ENCODE measurements at places on chromosomes 16 and 17.
A peak's percentile ranks its signal among the peaks of the same experiment; 100 is the strongest.

- no peak for DNase-seq
Measured at GRCh38 chr17:43543771-43544575, 2.2 kb downstream of the ETV4 start.

- no peak for DNase-seq
Measured at GRCh38 chr16:49928176-49929041, 72.5 kb upstream of the ZNF423 start.

DNA sequence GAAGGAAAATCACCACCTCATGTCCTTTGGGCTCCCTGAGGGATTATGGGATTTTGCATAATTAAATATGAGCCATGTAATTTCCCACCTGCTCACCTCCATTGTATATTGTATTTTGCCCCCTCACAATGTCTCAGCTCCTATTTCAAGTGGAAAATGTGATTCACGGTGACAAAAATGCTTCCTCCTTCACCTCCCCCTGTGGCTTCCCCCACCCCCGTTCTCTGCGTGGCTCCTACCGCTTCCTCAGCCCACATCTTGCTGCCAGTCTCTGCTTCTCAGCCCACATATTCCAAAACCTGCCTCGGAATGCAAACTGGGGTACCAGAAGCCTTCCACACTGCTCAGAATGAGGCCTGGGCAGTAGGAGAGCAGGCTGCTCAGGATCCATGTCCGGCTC, 394.5 kb upstream of the C16orf82 start:
- DNase-seq, result no peak

GRCh38 chr17:8470447-8471047, 34.9 kb downstream of the NDEL1 start:
- no peak for DNase-seq

GRCh38 chr17:57682701-57683100, 62.4 kb downstream of the CCDC182 start:
- no peak for DNase-seq

GRCh38 chr17:73156887-73157520, 7.8 kb upstream of the SSTR2 start:
- no peak for DNase-seq

- DNase-seq, result no peak
Measured at GRCh38 chr17:66652840-66653507, 181.9 kb upstream of the CACNG5 start.

GRCh38 chr16:31718998-31719397, 154.6 kb upstream of the ZNF267 start:
- DNase-seq, result no peak

DNA sequence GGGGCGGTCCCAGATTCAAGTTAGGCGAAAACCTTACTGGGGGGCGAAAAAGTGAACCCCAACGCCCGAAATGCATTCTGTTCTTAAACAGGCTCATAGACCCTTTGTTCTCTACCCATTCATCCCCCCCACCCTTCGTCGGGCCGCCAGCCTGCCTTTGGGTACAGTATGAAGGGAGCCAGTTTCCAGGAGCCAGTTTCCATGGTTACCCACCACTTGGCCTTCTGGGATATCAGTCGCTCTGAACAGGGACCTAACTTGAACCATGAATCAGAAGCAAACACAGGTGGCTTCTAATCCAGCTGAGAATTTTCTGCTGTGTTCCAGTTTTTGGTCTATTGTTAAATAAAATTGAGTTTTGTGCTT, 532 bp downstream of the DHX40 start:
- DNase-seq, result peak; percentile 45

- DNase-seq, result no peak
Measured at GRCh38 chr17:42246515-42246914, 29.7 kb downstream of the STAT5B start.

- no peak for DNase-seq
Measured at GRCh38 chr17:65182233-65182632, 45.1 kb downstream of the RGS9 start.

DNA sequence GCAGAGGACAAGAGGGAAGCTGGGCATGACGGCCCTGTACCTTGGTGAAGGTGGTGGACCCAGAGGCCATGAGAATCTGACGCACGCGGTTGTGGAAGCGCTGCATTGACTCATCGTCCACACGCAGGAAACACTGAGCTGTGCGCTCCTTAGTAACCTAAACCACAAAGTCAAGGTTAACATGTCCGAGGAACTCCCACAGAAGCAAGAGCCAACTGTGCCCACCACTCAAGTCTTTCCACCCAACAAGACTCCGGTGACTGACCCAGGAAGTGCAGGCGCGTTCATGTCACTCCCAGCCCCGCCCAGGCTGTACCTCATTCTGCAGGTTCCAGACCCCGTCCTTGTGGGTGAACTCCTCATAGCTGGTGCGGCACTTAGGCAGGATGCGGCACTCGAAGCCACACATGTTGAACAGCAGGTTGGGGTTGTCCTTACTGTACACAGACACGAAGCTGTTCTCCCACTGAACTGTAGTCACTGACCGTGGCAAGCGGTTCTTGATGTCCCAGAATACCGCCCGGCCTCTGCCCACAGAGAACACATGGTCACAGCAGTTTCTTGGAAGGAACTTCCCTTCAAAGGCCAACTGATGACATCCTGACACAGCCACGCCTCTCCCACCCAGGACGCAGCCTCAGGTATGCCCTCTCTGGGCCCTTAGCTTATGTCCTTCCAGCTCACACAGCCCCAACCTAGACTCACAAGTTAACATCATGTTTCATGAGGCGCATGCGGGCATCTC, 11.5 kb downstream of the PRPF8 start:
- DNase-seq, result no peak

GRCh38 chr17:45743626-45744326, 40.3 kb upstream of the CRHR1 start:
- no peak for DNase-seq

DNA sequence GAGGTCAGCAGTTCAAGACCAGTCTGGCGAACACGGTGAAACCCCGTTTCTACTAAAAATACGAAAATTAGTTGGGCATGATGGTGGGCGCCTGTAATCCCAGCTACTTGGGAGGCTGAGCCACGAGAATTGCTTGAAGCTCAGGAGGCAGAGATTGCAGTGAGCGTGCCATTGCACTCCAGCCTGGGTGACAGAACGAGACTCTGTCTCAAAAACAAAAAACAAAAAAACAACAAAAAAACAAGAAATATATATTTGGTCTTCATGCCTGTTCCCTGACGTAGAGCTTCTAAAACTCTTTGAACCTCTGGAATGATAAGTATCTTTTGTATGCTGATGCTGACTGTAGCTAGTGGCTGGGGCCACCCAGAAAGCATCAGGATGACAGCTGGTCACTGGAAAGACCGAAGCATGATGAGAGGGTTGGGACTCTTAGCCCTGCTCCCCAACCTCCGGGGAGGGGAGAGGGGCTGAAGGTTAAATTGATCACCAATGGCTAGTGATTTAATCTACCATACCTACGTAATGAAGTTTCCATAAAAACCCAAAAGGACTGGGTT, 54.8 kb downstream of the TEX14 start:
- DNase-seq, result no peak

DNA sequence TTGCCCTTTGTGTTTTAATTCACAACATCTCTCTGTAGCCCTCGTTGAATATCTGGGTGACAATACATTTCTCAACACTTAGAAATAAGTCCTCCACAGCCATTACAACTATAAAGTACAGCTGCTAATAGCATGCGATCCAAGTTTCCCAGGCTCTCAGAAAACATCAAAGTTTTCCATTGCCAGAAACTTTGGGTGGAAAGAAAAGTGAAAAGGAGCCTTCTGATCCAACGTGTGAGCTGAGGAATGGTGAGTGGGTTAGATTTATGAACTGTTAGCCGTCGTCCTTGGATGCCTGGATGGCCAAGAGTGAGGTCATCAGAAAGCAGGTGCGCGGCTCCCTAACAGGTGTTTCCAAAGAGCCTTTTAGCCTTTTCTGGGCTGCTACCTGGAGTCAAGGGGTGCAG, 258.0 kb downstream of the PMP22 start:
- no peak for DNase-seq

GRCh38 chr16:4316108-4316863, 419 bp downstream of the GLIS2 start:
- no peak for DNase-seq

DNA sequence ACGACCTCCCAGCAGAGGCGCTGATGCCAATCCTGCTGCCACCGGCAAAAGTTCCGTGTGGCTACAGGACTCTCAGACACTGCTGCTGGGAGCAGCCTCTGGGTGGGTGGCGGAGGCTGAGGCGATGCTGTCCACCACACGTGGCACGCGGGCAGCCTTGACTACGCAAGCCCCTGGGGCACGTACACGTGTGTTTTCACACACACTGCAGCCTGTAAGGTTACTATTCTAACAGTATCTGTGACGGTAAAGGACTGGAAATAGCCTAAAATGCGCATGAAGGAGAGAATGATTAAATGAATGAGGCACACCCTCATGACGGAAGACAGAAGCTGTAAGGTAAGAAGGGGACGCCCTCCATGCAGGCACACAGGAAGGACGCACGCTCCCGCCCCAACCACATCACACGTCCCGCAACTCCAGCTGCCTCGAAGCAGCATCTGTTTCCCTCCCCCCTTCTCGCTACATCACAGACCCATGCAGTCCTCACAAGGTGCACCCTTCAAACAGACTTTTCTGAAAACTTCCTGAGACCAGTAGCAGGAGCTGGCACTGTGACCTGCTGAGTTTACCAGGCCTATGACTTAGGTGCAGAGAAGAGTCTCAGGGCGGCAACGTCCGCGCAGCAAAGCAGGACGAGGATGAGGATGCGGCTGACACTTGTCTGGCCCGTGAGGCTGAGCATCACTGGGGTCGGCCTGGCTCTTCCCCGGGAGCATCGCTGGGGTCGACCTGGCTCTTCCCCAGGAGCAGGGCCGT, 28.7 kb upstream of the FASN start:
- no peak for DNase-seq

GRCh38 chr16:57231821-57232350, 13.2 kb upstream of the ARL2BP start:
- no peak for DNase-seq

DNA sequence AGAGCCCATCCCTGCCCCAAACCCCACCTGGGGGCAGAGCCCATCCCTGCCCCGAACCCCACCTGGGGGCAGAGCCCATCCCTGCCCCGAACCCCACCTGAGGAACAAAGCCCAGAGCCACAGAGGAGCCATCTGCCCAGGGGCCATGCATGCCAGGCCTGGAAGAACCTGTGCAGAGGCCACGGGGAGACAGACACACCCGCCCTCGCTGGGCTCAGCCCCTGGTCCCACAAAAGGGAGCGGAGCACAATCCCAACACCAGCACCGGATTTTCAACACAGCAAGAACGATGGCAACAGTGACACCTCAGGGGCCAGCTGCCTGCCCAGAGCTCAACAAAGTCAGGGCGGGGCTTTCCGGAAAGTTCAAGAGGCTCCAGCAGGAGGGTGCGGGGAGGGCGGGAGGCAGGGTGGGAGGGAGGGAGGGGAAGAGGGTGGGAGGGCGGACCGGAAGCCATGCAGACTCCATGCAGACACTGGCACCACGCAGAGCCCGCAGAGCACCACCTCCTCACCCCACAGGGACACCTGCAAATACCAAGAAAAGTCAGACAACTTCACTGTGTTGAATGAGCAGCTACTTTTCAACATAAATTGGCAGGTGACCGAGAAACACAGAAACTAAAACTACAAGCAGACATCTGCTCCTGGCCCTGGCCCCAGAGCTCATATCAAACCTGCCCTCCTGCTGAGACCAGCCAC, 27.9 kb upstream of the C16orf95 start:
- no peak for DNase-seq

DNA sequence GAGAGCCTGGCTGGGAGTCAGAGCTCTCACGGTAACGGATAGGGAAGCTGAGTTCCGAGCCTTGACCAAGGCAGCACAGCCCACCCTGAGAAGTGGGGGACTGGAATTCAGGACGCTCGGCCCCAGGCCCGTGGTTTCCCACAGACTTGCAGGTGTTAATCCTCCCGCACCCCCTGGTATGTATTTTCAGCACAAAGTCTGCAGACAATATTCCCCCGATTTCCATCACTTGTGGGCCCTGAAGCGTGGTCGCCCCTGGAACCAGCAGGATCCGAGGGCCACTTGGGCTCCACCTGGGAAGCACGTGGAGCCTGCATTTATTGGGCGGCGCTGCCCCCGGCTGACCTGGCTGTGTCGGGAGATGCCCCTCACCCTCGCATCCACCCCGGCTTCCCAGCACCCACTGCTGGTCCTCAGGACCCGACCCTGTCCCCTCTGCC, 60.2 kb downstream of the WSB1 start:
- no peak for DNase-seq

- peak; percentile 20 for DNase-seq
Measured at GRCh38 chr16:21001262-21001661, 100.7 kb downstream of the LYRM1 start.

DNA sequence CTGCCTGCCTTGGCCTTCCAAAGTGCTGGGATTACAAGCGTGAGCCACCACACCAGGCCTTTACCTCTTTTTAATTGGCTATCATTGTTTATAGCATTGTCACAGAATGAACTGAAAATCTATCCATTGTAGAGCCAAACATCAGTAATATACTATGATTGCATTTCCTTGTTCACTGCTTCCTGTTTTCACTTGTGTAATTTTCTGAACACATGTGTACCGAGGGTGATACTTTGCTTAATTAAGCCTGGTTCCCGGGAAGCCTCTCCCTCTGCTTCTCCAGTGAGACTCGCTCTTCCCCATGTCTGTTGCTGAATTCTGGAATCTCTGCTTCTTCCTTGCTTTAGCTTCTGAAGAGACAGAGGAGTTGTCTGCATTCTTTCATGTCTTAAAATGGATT, 33.1 kb downstream of the POLR3E start:
- DNase-seq, result no peak

GRCh38 chr16:77674888-77675287, 47.4 kb upstream of the NUDT7 start:
- no peak for DNase-seq

GRCh38 chr16:52069866-52070265, 477.1 kb downstream of the TOX3 start:
- peak; percentile 22 for DNase-seq

DNA sequence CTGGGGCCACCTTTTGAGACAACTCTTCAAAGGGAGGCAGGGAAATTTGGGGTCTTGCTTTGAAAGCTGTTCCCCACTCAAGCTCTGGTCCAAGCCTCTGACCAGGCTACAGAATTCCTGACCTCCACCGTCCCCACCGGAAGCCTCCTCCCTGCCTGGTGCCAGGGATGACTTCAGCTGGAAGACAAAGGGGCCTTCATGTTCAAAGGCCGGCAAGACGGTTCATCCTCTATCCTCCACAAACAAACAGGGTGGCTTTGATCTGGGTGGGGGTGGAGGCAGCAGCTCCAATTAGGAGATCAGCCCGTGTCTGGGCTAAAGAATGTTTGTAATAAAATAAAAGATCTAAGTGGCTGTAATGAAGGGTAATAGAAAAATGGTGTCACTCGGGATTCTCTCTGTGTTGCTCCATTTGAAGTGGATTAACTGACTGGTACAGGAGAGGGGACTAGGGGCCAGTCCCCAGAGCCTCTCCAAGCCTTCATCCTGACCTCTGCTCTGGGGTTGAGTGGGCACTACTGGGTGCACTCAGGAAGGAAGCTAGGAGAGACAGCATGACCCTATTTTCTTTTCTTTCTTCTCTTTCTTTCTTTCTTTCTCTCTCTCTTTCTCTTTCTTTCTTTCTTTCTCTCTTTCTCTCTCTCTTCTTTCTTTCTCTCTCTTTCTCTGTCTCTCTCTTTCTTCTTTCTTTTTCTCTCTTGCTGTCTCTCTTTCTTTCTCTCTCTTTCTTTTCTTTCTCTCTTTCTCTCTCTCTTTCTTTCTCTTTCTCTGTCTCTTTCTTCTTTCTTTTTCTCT, 27.5 kb upstream of the NKD1 start:
- no peak for DNase-seq

GRCh38 chr17:49691677-49692191, 13.8 kb upstream of the SPOP start:
- no peak for DNase-seq

All from iPS DF 6.9 (cell line).